Stimulated activated CD4-positive, alpha-beta T cell treated with anti-CD3 and anti-CD28 coated beads, Interleukin-15, amount 100 ng/mL, for 1 hour (primary cell): ENCODE measurements at places on chromosomes 7 and 10.

- no peak for DNase-seq
Observed at GRCh38 chr10:26555719-26556368, 117.7 kb downstream of the APBB1IP start.

DNA sequence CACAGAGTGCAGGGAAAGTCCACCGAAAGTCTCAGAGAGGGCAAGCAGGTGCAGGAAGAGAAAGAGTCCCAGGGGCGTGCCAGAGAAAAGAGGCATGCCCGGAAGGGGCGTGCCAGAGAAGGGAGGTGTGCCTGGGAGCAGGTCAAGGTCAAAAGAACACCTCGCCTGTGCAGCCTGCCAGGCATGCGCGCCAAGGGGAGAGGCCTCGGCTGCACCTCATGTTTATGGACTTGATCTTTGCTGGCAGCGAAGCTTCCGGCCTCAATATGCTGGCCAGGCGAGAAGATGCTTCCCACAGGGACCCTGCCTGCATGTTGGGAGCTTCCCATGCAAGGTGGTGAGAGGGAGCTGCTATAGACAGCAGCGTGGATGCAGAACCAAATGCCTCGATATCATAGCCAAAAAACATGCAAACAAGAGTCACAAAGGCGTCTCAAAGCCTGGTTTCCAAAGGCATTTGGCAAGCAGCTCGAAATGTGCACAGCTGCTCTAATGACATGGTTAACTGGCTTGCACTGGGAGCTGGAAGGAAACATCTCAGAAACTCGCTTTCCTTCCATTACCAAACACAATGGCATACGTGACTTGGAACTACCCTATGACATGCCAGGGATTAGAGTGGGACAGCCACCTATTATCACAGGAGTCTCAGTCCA, 192.5 kb upstream of the PPP2R2D start:
- no peak for DNase-seq

DNA sequence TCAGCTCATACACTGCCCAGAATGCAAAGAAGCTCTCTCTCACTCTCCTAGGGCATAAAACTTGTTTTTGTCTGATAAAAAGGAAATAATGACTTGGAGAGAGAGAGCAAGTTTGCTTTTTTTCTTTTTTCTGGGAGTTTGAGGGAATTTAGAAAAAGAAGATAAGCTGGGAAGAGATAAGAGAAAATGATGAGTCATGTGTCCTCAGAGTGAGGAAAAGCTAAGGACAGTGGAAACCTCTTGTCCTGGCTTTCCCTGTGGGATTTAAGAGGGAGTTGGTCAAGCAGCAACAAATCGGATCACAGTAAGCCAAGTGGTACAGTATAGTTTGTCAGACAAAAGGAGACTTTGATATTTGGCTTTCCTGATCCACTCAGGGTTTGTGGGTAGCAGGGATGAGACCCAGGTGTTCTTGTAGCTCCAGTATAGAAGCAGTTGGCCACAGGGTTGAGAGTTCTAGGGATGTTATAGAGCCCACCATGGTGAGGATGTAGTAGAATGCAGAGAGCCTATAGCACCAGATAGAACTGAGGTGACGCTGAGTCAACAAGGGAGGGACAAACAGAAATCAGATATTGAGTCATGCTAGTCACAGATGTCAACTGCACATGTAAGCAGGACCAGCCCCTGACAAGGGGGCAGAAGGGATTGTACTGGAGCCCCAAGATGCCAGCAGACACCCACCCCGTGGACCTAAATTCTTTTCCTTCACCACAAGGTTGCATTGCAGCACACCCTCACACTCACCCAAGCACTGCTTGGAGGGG, 219.3 kb upstream of the TAC1 start:
- DNase-seq = no peak

DNA sequence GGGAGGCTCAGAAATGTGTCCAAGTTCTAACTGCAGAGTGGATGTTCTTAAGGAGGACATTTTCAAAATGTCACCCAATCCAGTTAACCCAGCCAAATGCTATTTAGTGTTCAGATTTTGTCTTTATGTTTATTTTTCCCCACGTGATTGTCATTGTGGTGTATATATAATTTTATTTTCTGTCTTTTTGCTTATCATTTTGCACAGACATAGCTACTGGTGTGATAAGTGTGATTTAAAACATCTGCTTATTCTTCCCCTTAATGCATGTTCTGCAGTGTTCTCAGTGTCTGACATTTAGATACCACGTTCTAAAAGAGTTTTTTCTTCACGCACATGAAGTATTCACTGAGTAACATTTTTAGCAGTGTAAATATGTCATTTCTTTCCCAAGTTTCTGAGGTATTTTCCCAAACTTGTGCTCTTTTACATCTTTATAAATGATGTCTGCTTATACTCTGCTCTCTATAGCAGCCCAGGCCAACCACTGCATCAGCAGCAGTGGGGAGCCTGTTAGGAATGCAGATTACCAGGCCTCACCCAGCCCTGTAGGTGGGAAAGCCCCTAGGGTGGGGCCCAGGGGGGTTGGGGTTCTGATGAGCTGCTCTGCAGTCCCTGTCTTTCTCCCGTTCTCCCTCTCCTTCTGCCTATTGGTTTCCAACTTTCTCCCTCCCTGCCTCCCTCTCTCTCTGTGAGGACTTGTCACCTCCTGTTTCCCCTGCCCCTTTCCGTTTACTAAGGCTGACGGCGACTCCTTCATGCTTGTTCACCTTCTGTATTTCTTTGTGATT, 20.8 kb downstream of the ADCY1 start:
- no peak for DNase-seq

GRCh38 chr7:51188987-51189386, 127.6 kb downstream of the COBL start:
- DNase-seq = no peak

DNA sequence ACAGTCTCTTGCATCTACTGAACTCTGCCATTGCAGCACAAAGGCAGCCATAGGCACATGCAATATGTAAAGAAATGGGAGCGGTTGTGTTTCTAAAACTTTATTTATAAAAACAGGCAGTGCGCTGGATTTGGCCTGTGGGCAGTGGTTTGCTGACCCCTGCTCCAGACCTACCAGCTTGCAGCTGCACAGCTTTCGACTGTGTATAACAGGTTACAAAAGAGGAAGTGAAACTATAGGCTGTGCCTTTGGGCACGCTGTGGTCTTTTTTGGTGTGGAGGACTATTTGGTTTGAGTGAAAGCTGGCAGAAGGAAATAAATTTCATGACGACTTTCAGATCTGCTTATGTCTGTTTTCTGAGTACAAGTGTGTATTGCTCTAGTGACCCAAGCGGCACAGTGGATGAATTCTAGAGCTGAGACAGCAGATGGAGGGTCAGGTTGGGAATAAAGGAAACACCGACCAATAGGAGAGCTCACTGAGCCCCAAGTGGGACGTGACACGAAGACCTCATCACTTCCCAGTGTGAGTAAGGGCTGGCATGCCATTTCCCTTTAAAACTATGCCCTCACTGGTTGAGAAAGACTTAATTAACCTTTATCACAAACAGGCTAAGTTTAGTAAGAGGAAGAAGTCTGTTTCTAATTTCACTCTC, 152.7 kb downstream of the ANK3 start:
- no peak for DNase-seq

GRCh38 chr10:76113952-76114351, 682.5 kb downstream of the LRMDA start:
- DNase-seq = no peak

GRCh38 chr7:25756601-25757000, 395.4 kb upstream of the NFE2L3 start:
- no peak for DNase-seq

DNA sequence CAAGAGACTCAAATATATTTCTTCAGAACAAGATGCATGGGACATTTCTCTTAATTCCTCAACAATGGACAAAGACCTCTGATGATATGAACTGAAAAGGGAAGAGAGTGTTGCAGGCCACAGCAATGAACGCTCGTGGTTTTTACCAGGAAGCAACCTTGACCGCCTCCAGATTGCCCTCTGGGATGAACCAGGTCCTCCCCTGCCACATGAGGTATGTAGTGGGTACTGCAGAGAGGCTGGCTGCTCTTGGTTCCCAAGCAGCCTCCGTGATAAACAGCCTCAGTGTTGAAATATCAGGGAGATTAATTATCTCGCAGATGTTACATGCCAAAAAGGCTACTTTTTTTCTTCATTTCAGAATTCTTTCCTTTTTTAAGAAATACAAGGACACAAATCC, 338.8 kb downstream of the ELMO1 start:
- DNase-seq = no peak

GRCh38 chr7:42104231-42104630, 132.8 kb downstream of the GLI3 start:
- no peak for DNase-seq

- DNase-seq = no peak
Observed at GRCh38 chr7:30119890-30120577, 14.8 kb upstream of the MTURN start.

- no peak for DNase-seq
Observed at GRCh38 chr10:50501924-50502452, 121.8 kb downstream of the SGMS1 start.
